ENCODE measurements at places on chromosomes 11 and 22. TPM values are rescaled to one million over a fixed set of nuclear protein-coding genes. Genes with fewer than 3 reads are reported as not detected.

GRCh38 chr11:20488352-20488751 lies 100.8 kb downstream of the PRMT3 start:
- no peak for DNase-seq

- DNase-seq = peak; percentile 93
These were observed 32.1 kb downstream of the A4GALT start for GRCh38 chr22:42688241-42689211.

Gene PGM2L1
- 5.8 TPM for total RNA-seq

GRCh38 chr11:102367364-102367763 lies 20.4 kb downstream of the BIRC2 start:
- no peak for DNase-seq

Gene CALCA
- total RNA-seq = not detected

Gene MYBPC3
- not detected for total RNA-seq

Gene PIH1D2
- total RNA-seq = 6.4 TPM

Gene MS4A4A
- total RNA-seq = not detected

DNA sequence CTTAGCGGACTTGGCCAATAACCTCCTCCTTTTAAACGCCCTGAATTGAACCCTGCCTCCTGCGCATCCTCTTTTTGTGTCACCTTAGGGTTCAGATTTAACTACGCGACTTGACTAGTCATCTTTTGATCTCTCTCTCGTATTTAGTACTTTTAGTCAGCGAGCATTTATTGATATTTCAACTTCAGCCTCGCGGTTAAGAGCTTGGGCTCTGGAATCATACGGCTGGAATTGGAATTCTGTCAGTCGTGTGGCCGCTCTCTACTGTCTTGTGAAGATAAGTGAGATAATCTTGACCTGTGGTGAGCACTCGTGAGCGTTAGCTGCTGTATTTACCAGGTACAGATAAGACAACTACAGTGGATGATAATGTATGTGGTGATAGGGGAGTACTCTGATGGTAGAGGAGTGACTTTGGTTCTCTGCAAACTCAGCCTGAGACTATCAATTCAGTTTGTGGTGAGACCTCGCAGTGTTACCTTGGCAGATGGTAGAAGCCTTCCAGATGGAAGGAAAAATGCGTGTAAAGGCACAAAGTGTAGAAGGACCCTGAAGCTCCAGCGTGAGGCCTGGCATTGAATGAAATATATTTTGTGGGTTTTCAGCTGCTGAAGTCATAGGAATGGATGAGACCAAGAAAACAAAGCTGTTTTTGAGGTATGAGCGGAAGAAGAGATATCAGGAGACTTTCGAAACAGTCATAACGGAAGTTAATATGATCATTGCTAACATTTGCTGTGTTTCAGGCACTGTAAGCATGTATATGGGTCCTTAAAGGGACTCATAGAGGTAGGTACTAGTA lies 682 bp downstream of the ATM start:
- DNase-seq = peak; percentile 18

DNA sequence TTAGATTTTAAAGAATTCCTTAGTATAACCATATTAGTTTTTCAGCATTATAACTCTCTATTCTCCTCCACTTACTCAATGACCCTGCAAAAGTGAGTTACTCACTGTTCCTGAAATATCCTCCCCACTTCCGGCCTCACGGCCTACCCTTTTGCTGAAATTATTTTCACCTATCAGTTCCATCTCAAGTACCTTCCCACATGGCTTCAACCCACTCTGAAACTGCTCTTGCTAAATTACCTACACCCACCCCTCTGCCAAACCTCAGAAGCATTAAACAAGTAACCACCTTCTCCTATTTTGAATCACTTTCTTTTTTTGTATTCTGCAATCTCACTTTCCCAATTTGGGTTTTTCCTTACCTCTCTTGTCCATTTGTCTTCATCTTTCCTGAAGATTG lies 37.7 kb downstream of the OR5P2 start:
- no peak for DNase-seq

DNA sequence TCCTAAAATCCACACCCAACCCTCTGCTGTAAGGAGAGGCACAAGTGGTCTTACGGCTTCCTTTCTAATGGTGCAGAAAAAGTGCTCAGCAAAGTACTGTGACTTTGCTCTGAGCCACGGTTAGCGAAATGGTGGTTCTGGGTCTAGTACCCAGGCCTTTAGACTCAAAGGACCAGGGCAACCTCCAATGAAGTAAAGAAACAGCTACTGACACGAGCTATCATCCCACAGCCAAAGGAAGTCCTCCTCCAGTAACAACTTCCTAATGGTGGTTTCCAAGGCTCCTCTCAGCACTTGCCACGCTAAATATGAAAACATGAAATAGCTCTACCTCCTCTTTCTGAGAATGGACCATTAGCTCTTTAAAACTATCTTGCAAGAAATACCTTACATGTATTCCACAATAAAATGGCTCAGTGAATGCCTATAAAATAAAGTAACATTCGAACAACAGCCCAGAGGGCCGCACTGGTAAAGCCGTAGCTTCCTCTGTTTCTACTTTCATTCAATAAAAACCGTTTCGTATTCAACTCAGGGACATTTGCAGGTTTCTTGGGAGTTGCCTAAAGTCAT lies 122.4 kb downstream of the ETS1 start:
- no peak for DNase-seq

GRCh38 chr22:22082960-22083359 lies 100.4 kb upstream of the TOP3B start:
- DNase-seq = no peak

- no peak for DNase-seq
These were observed 3.2 kb upstream of the FLI1 start for GRCh38 chr11:128690665-128691101.

Gene DRICH1
- not detected for total RNA-seq

GRCh38 chr11:1852271-1852876 lies 510 bp upstream of the LSP1 start:
- DNase-seq = no peak

DNA sequence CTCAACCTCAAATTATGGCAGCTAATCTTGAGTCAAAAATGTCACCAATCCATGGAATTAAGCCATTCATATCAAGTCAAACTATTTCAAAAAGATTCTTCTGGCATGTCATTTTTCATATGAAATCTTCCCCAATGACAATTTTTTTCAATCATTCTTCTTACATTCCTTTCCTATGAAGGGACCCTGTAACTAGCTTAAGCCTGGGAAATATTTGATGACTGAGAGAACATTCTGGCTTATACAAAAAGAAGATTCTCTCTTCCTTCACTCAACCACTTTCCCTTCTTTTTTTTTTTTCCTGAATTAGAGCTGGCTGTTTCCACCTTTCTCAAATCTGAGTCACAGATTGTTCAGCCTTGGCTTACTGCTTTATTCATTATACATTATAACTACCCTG lies 903.7 kb downstream of the FAM181B start:
- DNase-seq = no peak

DNA sequence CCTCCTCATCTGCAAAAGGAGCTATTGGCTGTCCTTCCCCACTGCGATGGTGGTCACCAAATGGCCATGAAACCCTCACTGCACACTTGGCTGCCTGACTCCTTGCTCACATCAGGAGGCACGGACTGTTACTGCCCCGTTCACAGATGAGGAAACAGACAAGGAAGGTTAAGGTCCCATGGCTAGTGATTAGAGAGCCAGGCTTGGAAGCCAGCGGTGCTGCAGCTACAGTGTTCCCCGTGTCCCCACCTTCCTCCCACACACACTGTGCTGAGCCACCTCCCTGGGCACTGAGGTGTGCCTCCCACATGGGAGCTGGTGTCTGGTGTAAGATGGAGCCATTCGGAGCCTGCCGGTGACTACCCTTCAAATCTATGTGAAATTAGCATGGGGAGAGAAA lies 2.6 kb downstream of the ARHGAP8 start:
- DNase-seq = no peak

Gene CTTN
- total RNA-seq = 96.7 TPM

GRCh38 chr11:100930185-100930778 lies 199.3 kb downstream of the PGR start:
- DNase-seq = peak; percentile 74

GRCh38 chr22:23877566-23877965 lies 16.6 kb upstream of the MIF start:
- DNase-seq = no peak

- peak; percentile 59 for DNase-seq
These were observed 218.8 kb downstream of the HIPK3 start for GRCh38 chr11:33475993-33476392.

GRCh38 chr11:86517557-86517956 lies 142.9 kb downstream of the CCDC81 start:
- peak; percentile 49 for DNase-seq

DNA sequence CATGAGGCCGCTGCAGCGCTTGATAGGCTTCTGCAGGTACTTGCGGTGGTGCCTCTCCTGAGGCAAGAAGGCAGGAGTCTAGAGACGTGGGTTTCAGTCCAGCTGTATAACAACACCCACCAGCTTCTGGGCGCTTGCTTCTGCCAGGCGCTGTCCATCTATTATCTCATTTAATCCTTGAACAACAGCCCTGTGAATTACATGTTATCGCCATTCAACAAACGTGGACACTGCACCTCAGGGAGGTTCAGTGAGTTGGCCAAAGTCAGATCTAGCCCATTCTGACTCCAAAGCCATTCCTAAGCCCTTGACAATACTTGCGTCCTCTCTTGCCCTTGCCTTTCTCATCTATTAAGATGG lies 436 bp upstream of the FAM181B start:
- DNase-seq = no peak

- DNase-seq = no peak
These were observed 14.5 kb downstream of the PHF21A start for GRCh38 chr11:46106530-46107407.

Gene CEP126
- 0.78 TPM for total RNA-seq

Gene PDGFD
- total RNA-seq = not detected

- DNase-seq = no peak
These were observed 66.1 kb upstream of the ARHGAP20 start for GRCh38 chr11:110778343-110778742.

DNA sequence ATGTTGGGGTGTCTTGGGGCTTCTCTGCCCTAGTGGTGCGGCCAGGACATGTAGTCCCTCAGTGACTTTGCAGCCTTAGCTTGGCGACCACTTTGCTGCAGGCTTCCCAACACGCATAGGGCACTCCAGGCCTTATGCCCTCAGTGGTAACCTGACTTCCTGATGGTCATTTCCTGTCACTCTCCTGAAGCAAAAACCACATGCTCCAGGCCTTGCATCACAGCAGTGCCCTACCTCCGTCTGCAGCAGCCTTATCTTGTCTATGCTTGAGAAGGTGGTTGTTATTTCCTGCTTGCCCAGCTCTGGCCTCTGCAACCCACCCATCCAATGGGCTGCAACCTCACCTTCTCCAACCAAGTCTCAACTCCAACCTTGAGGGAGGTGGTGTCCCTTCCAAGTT lies 33.4 kb upstream of the PISD start:
- no peak for DNase-seq

GRCh38 chr11:60005360-60005759 lies 11.6 kb upstream of the OOSP4B start:
- DNase-seq = no peak

GRCh38 chr11:85685125-85685819 lies 723 bp downstream of the CCDC89 start:
- no peak for DNase-seq

DNA sequence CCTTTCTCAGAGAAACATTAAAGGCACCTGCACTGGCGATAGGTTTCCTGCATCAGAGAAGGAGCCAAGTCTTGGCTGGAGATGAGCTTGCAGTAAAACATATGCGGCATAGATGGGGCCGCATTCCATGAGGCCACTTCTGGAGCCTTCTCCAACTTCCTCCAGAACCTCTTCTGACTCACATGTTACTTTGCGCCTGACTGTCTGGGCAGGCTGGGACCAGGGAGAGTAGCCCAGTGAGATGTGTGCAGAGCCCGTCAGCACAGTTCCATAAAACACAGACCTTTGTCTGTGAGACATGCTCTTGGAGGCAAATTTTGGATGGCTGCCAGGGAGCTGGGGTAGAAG lies 55.4 kb upstream of the BID start:
- no peak for DNase-seq

Gene OVCH2
- 0.10 TPM for total RNA-seq

- DNase-seq = no peak
These were observed 14.7 kb downstream of the STX3 start for GRCh38 chr11:59769828-59770227.

DNA sequence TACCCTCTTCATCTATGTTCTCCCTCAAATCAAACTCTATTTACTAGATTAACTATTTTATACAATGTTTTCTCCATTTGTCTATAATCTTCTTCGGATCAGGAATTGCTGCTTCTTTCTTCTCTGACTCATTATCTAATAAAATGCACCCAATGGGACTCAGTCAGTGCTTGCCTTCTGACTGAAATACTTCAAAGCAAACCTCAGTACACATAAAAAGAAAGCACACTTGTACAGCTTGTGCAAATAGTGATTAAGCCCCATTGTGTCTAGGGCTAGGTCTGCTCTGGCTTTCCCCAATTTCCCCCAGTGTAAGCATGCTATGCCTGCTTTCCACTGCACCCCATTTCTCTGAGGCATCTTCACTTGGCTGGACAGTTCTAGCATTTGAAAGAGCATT lies 118.6 kb upstream of the C11orf87 start:
- no peak for DNase-seq

- no peak for DNase-seq
These were observed 50.2 kb downstream of the APOL3 start for GRCh38 chr22:36110306-36110881.

GRCh38 chr11:68903288-68904247 lies at the start of the genes IGHMBP2 and MRPL21:
Gene IGHMBP2 (plus strand): TSS chr11:68903891. CDS start chr11:68903953, 62 bp downstream.
Gene MRPL21 (minus strand): TSS chr11:68903832. CDS start chr11:68903810, 22 bp downstream.
- DNase-seq = peak; percentile 78

GRCh38 chr22:39729141-39729934 lies 158.8 kb downstream of the CACNA1I start:
- DNase-seq = no peak

Gene CASP1
- total RNA-seq = 16.6 TPM

Gene APOL5
- not detected for total RNA-seq

Gene USP2
- total RNA-seq = 0.24 TPM

DNA sequence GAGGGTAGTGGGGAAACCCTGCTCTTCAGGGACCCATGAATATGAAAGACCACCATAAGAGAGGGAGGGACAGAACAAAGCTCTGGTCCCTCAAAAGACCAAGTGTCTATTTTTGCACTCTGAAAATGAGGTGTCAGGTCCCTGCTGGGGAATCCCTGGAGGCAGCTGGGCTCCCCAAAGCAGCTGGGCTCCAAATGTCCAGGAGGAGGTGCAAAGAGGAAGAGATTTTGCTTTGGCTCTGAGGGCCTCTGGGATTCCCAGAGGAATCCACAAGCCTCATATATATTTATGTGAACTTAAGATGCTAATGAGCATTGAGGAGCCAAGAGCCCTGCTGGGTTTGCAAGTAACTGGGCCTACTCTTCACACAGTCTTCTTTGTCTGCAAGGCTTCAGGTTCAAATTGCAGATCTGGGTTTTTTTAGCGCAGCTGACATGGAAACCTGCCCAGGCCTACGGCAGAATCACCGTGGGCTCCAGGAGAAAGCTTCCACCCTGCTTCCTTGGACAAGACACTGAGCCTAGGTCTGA lies 26.0 kb downstream of the CLMP start:
- no peak for DNase-seq
